ENCODE measurements at places on chromosomes 5 and 9.

DNA sequence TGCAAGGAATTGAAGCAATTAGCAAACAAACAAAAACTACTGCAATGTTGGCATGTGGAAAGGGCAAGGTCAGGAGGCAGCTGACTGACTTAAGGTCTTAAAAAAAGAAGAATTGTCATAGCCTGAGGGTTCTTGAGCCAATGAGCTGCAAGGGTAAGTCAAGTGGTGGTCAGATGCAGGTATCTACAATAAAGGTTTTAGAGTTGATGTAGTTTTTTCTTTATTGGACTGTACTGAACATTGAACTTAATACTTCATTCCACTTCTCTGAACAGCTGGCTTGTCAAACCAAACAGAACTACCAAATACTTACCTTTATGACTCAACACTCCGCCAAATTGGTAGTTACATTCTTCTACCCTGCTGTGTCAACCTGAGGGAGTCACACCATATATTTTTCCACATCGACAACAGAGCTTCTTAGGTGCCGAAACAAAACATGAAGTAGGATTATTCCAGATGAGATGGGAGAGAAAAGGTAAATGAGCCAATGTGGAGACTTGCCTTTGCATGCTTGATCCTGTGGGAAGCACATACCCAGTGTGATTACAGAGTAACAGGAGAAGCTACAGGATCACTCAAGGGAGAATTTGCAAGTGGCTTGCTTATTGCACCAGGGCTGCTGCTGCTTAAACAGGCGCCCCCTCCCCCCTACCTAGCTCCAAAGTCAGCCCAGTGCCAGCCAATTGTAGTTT is 35.3 kb downstream of the EQTN start:
- no peak for DNase-seq

GRCh38 chr5:22541037-22541436 is 312.1 kb downstream of the CDH12 start:
- no peak for DNase-seq

DNA sequence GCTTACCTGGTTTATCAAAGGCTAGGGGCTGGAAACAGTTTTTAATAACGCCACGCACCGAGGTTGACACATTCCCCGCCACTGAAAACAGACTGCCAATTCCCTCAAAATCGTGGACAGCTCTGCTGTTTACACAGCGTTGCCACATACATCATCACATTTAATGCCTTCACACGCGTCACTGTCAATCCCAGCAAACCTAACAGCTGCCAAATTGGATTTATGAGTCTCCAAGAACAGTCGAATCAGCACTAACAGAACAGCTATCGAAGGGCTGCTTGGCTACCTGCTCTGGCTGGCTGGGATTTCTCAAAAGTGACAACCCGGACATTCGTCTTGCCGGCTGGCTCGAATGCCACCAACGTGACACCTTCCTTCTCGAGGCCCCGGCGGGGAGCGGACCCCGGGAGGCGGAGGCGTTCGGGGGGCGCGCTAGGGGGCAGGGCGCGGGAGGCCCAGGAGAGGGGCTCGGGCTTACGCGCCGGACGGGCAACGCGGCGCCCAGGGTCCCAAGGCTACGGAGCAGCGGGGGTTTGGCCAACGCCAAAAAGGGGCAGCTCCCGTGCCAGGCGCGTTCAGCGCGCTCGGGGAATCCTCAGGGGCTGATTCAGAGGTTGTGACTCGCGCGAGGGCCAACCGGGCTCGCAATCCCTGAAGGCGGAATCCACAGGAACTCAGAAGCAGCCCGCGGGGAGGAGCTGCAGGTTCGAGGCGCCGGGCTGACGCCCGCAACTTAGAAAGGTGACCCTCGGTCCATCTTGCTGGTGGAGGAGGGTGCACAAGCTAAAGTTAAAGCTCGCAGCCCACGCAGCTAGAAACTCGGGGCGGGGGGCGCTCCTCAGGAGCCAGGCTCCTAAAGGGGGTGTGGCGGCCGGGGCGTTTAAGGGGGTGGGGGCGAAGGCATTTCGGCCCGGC is 1.2 kb downstream of the CDC14B start:
- no peak for DNase-seq

DNA sequence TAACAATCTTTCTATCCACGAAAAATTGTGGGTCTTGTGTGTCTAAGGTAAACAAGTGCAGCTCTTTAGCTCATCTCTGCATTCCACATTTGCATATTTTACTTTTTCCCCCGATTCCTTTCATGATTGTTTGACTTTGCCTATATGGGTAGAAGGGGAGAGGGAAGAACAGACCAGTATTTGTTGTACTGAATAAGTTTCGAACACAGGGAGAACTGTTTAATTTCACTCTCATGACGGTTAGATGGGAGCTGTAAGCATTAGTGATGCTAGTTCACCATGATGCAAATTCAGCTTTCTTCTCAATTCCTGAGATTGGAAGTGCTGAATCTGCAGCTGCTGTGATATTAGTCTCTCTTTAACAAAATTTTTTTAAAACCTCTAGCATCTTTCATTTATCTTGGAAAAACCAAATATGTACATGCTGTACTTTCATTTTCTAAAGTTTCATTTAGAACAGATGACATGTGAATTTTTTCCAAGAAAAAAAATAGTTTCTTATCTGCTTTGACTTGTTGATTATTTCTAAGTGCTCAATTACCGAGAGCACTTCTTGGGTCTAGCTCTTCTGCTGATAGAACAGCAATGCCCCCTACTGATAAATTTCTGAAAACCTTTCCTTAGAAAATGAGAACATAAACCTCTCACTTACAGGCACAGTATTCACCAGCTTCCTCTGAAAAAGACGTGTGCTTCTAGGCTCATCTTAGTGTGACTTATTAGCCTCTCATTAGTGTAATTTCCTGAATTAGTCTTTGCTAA is 149.5 kb downstream of the BAAT start:
- DNase-seq, result peak; percentile 13

- no peak for DNase-seq
These were observed 86.1 kb upstream of the ADAMTS2 start for GRCh38 chr5:179431221-179431824.

- no peak for DNase-seq
These were observed 44.7 kb upstream of the GABRP start for GRCh38 chr5:170738840-170739239.

DNA sequence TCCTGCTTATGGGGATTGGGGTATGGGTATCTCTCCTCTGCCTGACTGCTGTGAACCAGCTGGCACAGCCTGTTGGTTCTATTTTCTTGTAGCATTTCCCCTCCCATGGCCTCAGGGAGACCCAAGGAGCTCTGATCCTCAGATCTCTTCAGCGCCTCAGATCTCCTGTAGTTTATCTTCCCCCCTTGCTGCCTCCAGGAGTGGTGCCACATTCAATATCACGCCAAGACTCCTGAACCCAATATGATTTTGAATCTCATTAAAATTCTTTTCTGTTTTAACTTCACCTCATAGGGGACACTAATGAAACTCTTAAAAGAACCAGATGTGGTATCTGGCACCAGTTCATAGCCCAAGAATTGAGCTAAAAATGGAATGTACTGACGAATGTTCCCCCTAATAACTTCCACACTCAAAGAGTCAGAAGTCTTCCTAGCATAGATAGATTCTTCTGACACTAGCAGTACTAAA is 59.6 kb upstream of the LIFR start:
- DNase-seq, result no peak

GRCh38 chr5:178463321-178464155 is 126.7 kb downstream of the COL23A1 start:
- no peak for DNase-seq

DNA sequence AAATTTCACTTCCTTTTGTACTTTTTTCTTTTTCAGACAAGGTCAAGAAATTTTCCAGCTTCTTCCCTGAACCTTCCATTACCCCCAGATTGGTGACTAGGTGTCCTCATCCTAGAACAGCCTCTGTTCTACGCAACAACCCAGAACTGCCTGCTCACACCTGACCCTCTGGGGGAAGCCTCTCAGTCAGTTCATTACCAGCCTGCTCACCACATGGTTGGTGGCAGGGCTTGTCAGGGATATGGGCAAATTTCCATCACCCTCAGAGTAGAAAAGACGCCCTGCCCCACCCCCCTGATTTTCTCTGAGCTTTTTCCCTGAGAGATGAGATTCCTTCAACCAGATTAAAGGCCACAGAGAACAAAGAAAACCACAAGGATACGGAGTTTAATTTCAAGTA is 5.3 kb upstream of the CFAP95 start:
- no peak for DNase-seq

Measured in HCT116 (cell line).